ENCODE measurements at places on chromosomes 5 and 9.

- DNase-seq, result no peak
Observed at GRCh38 chr9:16901590-16901989, 31.1 kb upstream of the BNC2 start.

DNA sequence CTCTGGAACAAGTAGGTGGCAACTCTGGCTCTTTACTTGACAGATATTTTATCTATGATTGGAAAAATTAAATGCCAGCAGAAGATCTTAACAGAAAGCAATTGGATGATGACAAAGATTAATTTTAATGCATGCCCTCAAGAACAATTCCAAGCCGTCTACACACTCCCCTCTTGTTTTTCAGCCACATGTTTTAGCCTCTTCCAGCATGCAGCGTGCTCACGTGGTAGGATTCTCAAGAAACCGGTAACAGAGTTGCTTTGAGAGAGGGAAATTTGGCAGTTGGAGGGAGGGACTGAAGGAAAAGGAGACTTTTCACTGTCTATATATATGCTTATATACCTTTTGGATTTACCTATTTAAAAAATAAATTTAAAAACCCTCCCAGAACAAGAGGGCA, 48.3 kb upstream of the FANCC start:
- DNase-seq, result no peak

- DNase-seq, result no peak
Observed at GRCh38 chr5:132275367-132276220, 18.1 kb downstream of the PDLIM4 start.

DNA sequence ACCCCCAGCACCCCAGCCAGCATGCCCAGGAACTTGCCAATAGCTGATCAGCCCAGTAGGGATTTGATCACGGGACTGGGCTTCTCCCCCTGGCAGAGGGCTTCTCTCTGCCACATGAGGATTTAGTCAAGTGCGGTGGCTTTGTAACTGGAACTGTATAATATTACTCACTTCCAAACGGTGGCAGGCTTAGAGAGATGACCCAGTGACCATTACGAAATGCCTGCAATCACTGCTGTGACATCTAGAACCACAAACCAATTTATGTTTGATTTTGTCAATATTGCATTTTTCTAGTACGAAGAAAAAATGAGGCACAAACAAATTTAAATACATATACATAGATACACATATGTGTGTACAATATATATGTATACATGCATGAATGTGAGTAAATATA, 192.1 kb downstream of the ERCC6L2 start:
- no peak for DNase-seq

- DNase-seq, result no peak
Observed at GRCh38 chr9:131068076-131068816, 28.1 kb upstream of the AIF1L start.

DNA sequence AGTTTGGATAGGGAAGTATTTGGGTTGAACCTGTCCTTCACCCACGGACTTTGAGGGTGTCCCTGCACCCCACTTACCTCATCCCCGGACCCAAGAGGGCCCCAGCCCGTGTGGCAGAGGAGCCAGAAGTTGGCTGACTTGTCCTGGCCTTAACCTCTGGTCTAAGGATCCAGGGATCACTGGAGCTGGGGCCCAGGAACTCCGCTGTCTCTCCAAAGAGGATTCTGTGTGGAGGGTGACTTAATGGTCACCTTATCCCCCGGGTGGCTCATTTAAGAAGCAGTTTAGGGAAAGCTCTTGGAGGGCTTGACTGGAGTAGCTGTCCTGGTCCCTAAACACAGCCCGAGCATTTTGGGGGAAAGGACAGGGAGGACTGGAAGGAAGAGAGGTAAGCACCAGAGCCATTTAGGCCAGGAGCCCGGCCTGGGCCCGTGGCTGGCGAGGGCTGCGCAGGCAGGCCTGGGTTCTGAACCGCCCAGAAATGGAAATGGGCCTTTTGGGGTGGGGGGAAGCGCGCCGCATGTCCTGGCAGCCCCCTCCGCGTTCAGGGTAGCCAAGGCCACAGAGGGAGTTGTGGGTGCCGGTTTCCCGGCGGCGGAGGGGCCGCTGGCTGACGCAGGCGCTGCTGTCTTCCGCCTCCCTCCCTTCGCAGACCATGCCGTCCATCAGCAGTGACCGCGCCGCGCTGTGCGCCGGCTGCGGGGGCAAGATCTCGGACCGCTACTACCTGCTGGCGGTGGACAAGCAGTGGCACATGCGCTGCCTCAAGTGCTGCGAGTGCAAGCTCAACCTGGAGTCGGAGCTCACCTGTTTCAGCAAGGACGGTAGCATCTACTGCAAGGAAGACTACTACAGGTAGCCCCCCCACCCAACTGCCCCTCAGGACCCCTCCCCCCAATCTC, 2.0 kb downstream of the LHX2 start:
- no peak for DNase-seq

GRCh38 chr9:126558051-126558665, 55.6 kb upstream of the LMX1B start:
- DNase-seq, result peak; percentile 53

DNA sequence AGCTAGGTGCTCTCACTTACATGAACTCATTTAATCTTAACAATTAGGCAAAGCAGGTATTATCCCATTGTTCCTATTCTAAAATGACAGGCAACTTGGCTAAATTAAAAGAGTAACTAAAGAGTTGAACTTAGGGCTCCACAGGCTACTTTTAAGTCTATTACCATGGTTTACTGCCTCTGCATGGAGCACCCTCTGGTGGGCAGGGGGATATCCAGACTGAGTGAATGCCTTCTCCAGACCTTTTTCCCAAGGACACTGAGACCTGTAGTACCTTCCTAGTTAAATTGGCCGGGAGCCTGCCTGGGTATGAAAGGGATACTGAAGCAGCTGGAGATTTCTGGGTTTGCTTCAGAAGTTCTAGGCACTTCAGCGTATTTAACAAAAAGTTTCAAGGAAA, 238.1 kb downstream of the ELAVL2 start:
- DNase-seq, result no peak

GRCh38 chr5:117486261-117486660, 911.6 kb upstream of the SEMA6A start:
- no peak for DNase-seq

- no peak for DNase-seq
Observed at GRCh38 chr5:164357395-164358033, 852.1 kb downstream of the MAT2B start.
